Activated CD8-positive, alpha-beta memory T cell treated with anti-CD3 and anti-CD28 coated beads, Interleukin-2, amount 10 ng/mL, durations not matched to agents 7 days and 5 days (primary cell): ENCODE measurements at places on chromosomes 12 and 14. TPM values are rescaled to one million over a fixed set of nuclear protein-coding genes. Genes with fewer than 3 reads are reported as not detected.

DNA sequence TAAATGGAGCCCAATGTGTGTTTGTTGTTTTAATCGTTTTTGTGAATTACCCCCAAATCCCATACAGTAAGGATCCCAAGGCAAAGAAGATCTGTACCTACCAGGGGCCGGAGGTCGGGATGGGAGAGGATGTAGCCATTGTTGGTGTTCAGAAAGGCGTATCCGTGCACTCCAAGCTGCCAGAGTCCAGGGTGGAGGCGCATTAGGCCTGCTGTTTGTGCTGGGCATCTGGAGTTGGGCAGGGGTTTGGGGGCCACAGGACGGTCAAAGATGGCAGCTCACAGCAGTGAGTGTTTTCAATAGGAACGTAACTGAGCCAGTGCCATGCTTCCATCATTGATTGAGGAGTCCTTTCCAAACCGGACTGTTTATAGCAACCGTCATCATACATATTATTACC, 40.2 kb downstream of the CACNA2D4 start:
- DNase-seq = no peak

DNA sequence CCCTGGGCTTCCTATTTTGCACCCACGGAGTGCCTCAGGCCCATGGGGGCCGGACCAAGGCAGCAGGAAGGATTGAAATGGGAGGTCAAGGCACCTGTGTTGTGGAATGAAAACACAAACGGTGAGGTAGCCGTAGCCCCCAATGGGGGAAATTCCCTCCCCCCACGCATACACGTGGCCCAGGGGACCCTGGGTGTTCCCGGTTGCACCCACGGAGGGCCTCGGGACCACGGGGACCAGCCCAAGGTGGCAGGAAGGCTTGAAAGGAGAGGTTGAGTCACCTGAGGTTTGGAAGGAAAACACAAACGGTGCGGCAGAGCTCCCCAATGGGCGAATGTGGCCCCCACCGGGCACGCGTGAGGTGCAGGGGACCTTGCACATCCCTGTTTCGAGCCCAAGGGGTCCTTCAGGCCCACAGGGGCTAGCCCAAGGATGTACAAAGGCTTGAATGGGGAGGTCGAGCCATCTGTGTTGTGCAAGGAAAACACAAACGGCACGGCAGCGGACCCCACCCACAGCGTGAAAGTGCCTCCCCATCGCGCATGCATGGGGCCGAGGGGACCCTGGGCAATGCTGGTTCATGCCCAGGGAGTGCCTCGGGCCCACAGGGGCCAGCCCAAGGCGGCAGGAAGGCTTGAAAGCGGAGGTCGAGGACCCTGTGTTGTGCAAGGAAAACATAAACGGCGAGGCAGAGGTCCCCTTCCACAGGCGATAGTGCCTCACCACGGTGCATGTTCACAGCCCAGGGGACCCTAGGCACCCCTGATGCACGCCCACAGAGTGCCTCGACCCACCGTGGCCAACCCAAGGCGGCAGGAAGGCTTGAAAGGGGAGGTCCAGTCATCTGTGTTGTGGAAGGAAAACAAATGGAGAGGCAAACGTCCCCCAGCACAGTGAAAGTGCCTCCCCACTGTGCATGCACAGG, 376.7 kb downstream of the ALG10 start:
- DNase-seq = peak; percentile 15

GRCh38 chr14:63938198-63939005, 85.6 kb downstream of the SYNE2 start:
- peak; percentile 70 for DNase-seq

- DNase-seq = no peak
Measured at GRCh38 chr14:36514278-36515104, 5.5 kb downstream of the NKX2-1 start.

- DNase-seq = no peak
Measured at GRCh38 chr14:22820731-22821130, 5.5 kb upstream of the SLC7A7 start.

DNA sequence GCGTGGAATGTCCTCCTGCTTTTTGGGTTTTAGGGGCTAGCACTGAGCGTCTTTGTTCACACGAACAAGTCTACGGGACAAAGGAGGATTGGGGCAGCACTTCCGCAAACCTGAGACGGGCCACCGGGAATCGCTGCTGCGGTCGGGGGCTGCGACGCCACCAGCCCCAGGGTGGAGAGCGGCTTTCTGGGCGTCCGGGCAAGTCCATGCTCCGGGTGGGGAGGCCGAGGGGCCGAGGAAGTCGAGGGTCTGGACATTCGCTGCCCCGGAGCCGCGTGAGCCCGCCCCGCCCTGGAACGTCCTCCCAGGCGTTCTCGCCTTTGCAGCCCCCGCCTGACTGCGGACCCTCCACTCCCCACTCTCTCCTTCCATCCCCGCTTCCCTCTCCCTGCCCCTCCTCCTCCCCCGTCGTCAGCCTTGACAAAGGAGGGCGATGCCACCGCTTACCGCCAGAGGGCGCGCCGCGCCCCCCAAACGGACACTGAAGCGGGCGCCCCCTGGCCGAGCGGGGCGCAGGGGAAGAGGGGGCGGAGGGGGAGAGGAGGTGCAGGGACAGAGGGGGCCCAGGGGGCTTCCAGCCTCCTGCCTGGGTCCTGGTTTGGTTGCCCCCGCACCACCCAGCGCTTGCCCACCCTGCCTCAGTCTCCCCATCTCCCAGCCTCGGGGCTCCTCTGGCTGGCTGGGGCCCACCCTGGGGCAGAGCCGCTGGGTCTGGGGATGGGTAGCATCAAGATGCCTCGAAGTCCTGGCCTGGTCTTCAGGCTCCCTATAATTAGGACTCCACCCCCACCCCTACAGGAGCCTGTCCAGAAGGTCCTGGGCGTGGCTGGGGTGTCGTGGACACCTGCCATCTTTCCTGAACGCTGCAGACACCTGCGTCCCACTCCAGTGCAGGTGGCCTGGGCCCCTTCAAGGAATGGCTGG, 39.1 kb upstream of the INF2 start:
- peak; percentile 76 for DNase-seq

DNA sequence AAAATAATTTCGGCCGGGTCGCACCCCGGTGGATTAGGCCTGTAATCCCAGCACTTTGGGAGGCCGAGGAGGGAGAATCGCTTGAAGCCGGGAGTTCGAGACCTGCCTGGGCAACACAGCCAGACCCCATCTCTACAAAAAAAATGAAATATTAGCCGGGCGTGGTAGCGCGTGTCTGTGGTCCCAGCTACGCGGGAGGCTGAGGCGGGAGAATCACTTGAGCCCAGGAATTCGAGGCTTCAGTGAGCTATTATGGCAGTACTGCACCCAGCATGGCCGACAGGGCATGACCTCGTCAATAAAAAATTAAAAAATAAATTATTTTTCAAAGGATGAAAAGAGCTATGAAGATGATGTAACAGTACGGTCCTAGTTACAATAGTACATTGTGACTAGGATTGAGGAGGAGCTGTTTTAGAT, 523 bp downstream of the GTF2H3 start:
- peak; percentile 45 for DNase-seq

DNA sequence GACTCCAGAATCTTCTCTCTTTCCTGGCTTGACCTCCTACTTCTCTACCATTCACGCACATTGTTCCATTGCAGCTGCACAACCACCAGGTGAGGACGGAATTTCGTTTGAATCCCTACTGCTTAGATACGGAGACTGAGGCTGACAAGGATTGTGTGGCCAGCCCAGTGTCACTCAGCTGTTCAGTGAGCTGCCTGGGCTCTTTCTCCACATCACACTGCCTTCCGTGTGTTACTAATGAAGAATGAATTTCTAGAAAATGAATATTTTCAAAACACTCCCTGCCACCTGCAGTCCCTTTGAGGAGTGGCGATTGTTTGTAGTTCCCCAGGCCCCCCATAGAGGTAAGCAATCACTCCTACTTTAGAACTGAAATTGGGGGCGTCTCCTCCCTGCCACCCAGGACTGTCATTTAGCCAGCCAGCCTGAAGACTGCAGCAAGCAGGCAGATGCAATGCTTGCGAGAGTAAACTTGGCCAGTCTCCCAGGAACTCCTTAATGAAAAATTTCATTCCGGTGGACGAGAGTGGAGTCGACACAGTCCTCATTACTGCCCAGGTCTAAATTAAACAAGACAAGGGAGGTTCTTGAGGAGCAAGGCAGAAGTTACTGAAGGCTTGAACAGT, 239.7 kb downstream of the SLC41A2 start:
- no peak for DNase-seq

- DNase-seq = no peak
Measured at GRCh38 chr14:63897721-63898163, 44.9 kb downstream of the SYNE2 start.

GRCh38 chr12:49298160-49298559, 3.2 kb downstream of the PRPH start:
- no peak for DNase-seq

GRCh38 chr12:57632958-57633840, at the start of gene B4GALNT1:
Gene B4GALNT1, minus strand, starts transcription at chr12:57633201. Its CDS starts 1,069 bp downstream, at chr12:57632132.
- peak; percentile 70 for DNase-seq

DNA sequence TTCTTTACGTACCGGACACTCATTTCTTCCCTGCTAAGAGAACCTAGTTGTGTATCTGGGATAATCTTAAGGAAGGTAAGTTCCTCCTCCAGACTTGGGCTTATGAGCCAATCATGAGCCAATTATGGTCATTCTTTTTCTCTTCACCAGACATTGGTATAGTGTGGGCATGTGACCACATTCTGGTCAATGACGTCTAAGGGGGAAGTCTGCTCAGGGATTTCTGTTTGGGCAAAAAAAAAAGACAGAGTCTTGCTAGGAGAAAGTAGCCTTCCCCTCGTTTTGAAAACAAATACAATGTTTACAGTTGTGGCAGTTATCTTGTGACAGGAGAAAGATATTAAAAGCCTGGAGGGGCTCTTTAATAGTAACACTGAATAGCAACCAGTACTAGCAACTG, 20.1 kb upstream of the PLXNC1 start:
- no peak for DNase-seq

- no peak for DNase-seq
Measured at GRCh38 chr14:93092606-93093556, 22.8 kb downstream of the ITPK1 start.

- DNase-seq = no peak
Measured at GRCh38 chr14:75399843-75400775, 27.7 kb upstream of the JDP2 start.

- DNase-seq = no peak
Measured at GRCh38 chr12:100708591-100708990, 86.0 kb upstream of the ANO4 start.

- no peak for DNase-seq
Measured at GRCh38 chr14:90553298-90553920, 156.6 kb downstream of the CALM1 start.

Gene GLIPR1L1
- not detected for total RNA-seq

Gene SPIC
- total RNA-seq = not detected

Gene ATF7
- total RNA-seq = 33.8 TPM

Gene RTL1
- not detected for total RNA-seq

Gene PRPF40B
- 7.8 TPM for total RNA-seq

Gene OTX2
- not detected for total RNA-seq
